ENCODE measurements at places on chromosomes 11 and 22.

GRCh38 chr11:11461473-11461872 is 108.4 kb upstream of the CSNK2A3 start:
- no peak for DNase-seq

GRCh38 chr11:35354644-35355043 is 64.7 kb downstream of the SLC1A2 start:
- no peak for DNase-seq

DNA sequence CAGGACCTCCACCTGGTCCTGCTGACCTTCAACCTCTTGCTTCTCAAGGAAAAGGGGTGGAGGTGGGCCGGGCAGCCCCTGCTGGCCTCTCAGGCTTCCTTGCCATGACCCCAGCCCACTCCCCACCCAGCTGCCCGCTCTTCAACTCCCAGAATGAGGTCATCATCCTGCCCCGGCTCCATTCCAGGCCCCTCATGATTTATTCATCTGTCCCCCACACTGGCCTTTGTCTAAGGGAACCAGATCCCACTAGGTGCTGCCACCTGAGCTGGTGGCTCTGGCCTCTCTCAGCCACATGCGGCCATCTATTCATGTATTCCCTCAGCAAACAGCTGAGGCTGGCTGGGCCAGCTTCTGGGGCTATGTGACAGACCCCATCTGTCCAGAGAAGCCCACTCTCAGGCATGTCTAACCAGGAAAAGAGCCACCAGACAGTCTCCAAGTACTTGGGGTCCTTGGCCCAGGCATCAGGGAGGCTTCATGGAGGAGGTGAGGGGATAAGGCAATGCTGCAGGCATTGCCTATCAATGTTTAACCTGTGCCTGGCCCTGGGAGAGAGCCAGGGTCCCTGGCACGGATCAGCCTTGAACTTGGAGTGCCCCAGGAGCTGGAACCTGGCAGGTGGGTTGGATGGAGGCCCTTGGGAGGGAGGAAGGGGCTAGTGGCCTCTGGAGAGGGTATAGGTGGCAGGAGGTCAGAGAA is 2.2 kb upstream of the CABP2 start:
- DNase-seq = no peak

DNA sequence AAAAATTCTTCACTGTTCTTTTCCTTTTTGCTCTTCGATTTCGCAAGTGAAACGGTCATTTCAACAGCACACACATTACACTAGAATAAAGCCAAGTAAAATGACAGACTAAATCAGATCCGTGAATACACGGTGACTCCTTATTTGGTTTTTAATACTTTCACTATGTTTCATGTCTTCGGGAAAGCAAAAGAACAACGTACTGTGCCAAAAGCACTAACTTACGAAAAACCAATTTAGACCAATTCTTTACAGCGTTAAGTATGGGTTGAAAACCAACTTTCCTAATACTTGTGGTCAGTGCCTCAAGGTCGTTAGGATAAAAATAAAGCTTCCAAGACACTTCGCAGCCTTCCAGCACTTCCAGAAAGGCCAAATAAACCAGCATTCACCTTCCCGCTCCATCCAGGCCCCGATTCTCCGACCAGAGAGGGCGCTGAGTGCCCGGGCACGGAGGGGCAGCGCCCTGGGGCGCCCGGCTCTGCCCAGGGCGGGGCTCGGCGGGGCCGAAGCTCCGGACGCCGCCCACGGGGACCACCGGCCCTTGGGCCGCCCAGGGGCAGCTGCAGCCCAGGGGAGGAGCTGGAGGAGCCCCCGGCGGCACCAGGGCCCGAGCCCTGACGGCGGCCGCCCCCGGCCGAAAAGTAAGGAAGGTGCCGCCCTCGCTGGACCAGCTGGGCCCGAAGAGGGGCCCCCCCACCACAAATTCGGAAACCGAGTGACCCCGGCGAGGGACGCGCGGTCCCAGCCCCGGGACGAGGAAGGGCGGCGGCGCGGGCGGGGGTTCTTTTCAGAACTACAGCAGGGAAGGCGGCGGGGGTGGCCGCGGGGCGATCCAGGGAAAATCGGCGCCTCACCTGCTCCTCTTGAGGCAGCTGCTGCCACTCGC is 499 bp downstream of the ATL3 start:
- DNase-seq = peak; percentile 16

DNA sequence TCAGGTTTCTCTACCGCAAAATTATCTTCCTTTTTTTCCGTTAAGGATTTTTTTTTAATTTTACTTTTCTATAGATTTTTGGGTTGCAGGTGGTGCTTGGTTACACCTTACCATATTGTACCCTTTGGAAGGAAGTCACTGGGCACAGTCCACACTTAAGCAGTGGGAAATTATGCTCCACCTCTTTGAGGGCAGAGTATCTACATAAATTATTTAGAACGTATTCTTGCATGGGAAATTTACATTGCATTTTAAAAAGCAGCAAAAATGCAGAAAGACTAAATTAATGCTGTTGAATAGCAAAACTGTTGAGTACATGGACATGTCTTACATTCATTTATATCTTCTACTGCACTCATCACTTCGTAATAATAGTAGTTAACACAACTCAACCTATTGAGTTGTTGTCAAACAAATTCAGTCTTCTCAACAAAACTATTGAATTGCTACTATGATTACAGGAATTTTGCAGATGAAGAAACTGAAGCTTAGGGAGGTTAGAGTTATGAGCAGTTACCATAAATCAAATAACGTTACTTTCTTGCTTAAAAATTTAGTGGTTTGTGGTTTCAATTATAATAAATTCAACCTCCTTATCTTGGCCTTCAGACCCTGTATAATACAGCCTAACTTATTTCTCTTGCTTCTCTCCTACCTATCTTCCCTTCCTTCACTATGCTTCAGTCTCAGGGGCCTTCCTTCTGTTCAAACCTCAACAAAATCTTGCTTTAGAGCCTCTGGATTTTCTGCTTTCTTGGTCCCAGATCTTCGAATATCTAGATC is 97.4 kb upstream of the ARHGAP20 start:
- no peak for DNase-seq

DNA sequence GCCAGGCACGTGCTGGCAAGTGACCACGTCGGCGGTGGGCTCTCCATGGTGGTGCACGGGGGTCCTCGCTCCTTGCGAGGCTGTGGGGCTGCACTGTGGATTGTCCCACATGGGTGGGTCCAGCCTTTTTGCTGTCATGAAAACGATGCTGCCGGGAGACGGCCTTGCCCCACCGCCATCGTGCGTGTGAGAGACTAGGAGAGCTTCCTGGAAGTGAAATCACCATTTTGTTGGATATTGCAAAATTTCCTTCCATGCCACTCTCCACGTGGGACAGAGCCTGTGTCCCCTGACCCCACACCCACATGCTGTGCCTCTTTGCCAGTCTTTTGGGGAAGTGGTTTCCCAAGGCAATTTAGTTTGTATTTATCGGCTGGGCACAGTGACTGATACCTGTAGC is 18.2 kb upstream of the GRAMD4 start:
- DNase-seq = no peak

DNA sequence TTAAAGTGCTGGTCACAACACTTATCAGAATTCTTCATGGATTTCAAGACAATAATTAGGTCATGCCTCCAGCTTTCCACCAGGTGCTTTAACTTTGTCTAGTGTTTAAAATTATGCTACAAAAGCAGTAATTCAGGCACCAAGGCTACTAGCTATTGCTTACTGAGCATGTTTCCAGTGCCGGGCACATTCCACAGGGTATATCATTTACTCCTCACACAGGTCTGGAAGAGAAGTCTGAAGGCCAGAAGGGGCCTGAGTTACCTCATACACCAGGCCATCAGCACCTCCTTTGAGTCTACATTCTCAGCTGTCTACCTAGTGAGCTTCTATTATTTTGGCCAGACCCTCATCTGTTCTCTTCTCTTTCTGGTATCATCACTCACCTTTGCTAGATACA is 41.7 kb upstream of the LMO2 start:
- DNase-seq = no peak

GRCh38 chr22:38707346-38707745 is 1.6 kb downstream of the GTPBP1 start:
- no peak for DNase-seq

DNA sequence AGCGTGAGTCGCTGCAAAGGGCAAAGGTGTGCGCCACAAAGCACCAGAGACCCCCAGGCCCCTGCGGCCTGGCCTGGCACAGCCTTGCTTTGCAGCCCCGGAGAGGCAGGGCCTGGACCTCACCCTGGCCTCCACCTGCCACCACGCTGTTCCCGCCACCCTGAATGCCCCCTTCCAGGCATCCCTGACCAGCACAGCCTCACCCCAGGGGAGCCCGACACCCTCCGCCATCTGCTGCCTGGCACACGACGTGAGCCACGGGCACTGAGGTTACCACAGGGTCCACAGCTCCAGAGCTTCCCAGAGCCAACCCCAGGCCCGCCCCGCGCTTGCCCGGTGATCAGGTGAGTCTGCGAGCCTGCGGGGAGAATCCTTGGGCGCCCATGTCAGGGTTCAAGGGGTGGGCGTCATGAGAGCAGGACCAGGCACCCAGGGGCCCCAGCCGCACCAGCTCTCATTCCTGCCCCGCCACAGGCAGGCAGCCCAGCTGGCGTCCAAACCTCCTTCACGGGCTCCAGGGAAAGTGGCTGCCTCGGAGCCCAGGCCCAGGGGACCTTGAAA is 171.3 kb downstream of the BRD1 start:
- no peak for DNase-seq

GRCh38 chr11:121523581-121524232 is 70.9 kb upstream of the SORL1-AS1 start:
- DNase-seq = no peak

- no peak for DNase-seq
Observed at GRCh38 chr11:20964985-20965384, 295.6 kb downstream of the NELL1 start.

- DNase-seq = no peak
Observed at GRCh38 chr22:24976442-24977218, 24.1 kb downstream of the KIAA1671 start.

- no peak for DNase-seq
Observed at GRCh38 chr11:86066657-86067008, 2.3 kb downstream of the PICALM start.

DNA sequence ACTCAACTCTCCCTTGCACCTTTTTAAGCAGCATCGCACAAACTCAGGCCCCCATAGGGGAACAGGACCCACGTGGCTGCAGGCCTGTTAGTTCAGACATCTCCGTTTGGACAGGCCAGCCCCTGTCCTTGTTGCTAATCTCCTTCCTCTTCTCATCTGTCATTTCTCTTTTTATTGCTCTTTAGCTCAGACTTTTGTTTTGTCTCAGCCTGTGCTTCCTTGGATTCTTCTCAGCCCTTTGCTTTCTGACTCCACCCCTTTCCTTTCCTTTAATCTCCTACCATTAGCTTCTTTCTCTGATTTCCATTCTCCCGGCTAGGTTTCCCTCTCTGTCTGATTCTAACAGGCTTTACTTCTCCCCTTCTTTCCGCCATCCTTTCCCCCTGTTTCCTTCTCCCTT is 68.7 kb downstream of the SCN3B start:
- DNase-seq = no peak

Data from left renal pelvis (tissue), 4 donors.